ENCODE measurements at places on chromosomes 5 and 9.

DNA sequence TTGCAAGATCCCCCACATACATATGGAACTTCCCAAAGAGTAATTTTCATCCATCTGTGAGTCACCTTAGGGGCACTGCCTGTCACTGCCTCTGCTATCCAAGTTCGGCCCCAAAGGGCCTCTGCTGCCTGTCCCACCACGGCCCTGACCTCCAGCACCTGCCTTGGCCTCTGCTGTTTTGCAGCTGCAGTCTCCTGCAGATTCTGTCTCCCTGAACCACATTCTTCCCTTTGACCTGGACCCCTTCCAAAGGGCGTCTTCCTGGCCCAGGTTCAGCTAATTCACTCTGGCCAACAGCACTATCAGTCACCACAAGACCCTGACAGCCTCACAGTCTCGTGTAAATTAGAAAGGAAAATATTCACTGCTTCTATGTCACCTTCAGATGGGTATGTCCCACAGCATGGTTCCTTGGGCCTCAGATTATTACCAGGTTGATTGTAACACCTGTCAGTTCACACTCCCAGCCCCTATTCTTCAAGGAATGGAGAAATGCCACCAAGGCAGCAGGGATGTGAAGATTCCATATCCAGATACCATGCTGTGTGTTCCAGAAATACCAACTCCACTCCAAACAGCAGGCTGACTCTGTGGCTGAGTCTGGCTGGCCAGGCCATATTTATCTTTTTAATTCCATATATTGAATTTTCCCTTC lies 479.3 kb downstream of the ARHGEF28 start:
- peak; percentile 86 for DNase-seq

DNA sequence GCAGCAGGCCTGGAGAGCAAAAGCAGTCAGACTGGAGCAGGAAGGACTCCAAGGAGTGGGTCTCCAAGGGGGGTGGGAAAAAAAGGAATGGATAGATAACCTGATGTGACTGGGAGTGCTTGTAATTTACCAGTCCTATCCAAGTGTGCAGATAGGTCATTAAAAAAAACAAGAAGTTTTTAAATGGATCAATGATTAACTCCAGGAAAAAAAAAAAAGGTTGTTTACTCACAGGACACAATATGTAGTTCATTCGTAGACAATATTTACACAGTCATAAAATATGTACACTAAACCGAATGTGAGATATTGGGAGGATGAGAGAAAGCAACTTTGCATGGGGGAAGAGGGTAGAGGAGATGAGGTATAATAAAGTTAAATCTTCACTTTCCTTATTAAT lies 20.4 kb downstream of the ZBTB5 start:
- peak; percentile 29 for DNase-seq

DNA sequence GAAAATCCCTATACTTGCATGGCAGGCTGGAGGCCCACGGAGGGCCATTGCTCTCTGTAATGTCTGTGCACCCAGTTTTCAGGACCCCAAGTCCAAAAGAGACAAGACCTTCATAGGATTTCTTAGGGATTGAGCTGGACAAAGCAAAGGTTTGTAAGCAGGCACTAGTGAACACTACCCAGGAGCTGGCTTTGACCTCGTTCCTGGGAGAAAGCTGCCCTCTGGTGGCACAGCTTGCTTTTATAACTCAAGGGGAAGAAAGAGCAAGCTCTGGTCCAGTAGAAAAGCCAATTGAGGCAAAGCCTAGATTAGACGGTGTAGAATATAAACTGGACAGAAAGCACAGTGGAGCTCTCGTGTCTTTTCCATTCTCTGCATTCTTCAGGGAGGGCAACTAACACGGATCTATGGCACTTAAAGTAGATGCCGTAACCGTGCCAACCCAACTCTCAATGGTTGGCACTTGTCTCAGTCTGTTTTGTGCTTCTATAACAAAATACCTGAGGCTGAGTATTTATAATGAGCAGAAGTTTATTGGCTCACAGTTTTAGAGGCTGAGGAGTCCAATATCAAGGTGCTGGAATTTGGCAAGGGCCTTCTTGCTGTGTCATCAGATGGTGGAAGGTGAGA lies 7.9 kb downstream of the GABRP start:
- DNase-seq, result peak; percentile 84

DNA sequence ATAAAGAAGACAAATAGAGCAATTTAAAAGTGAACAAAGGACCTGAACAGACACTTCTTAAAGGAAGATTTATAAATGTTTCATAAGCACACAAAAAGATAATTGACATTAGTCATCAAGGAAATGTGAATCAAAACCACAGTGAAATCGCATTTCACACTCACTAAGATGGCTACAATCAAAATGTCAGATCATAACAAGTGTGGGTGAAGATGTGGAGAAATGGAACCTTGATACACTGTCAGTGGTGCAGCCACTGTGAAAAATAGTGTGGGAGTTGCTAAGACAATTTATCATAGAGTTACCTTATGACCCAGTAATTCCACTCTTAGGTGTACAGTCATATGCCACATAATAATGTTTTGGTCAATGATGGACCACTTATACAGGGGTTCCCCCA lies 54.5 kb upstream of the HTR4 start:
- no peak for DNase-seq

GRCh38 chr5:143113461-143113860 lies 290.0 kb downstream of the NR3C1 start:
- no peak for DNase-seq

- DNase-seq, result no peak
Measured at GRCh38 chr9:137007816-137008270, 11.5 kb upstream of the CLIC3 start.

DNA sequence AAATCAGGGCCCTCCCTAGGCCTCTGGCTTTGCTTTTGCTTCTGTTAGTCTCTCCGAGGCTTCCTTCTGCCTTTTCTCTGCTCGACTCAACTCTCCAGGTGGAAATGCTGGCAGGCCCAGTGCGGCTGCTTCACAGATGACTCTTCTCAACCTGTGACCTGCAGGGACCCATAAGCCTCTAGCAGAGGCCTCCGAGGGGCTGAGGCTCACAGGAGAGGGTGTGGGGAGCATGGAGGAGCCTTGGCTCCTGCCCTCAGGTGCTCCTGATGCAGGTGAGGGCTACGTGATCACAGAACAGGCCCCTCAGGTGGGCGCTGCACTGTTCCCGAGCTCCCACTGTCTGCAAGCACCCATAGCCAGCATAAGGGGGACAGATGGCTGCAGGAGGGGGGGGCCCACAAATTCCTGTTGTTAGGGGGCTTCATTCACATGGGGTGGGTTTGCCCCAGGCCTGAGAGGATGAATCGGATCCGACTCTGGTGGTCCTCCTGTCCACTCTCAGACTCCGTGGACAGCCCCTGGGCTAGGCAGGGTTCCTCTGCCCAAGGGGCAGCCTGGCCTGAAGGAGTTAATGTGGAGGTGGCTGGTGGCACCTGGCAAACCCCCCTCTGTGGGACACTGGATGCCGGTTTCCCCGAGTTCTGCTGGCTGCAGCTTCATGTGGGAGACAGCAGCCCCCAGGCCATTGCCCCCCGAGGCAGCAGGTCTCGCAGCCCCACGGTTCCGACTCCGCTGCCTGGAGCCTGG lies 10.9 kb upstream of the FCN2 start:
- DNase-seq, result no peak

GRCh38 chr9:93708289-93708986 lies 132.1 kb downstream of the PHF2 start:
- no peak for DNase-seq

DNA sequence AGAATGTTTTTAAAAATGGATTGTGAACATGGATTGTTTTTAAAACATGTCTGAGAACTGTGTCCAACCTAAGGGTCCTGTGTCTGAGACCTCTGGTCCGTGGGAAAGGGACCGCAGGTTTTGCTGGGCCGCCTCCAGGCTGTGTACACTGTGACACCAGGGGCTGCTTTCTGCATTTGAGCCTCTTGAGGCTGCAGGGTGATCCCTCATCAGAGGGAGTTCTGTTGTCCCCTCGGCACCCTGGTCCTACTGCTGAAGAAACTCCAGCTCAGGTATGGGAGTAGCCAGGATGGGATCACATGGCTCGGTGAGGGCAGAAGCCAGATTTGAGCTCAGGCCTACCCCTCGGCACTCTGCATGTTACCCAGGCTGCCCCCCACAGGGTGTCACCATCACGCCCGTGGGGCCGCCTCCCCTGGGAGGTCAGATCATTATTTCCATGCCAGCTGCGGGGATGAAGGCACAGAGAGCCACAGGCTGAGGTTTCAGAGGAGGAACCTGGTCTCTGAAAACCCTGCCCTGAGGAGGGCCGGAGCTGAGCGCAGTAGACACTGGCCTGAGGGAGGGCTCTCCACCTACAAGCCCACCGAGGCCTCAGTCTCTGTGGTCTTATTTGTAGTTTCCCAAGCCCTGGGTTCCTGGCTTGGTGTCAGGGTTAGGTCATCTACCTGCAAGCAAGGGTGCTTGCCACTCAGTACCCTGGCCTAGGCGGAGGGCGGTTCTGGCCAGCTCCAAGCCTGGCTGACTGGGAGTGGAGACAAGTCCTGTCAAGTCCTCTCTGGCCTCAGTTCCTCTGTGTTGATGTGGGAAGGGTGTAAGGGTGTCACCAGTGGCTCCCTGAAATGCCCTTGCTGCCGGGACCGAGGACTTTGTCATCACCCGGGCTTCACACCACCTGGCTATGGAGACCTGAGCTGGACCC lies 2.8 kb downstream of the PRR7 start:
- DNase-seq, result no peak

- no peak for DNase-seq
Measured at GRCh38 chr9:2248768-2249265, 233.7 kb downstream of the SMARCA2 start.

DNA sequence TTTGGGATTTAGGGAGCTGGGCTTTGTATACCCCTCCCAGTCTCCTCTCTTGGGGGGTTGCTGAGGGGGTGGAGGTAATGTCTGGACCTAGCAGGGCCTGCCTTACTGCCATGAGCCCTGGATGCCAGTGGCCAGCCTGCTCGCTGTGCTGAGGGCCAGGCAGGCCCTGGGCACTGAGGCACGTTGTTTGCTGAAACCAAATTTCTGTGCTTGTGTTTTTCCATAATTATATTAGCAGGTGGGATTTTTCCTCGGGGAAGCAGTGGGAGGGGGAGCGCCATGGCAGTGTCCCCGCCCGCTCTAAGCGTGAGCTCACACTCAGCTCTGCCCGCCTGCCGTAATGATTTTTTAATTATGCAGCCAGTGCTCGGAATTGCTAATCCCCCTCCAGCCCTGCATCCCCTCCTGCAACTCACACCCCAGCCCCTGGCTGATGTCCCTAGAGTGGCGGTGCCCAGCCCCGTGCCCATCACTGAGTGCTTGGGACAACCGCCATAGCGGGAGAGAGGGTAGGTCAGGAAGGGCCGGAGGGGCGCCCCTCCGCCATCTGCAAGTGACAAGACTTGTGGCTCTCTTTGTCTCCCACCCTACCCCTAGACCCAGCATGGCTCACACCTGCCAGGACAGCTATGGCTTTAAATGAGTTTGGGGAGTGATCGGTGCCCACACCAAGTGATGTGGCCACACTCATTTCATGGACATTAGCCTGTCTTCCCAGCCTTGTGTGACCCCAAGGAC lies 20.9 kb downstream of the CXXC5 start:
- no peak for DNase-seq

GRCh38 chr5:149227168-149227826 lies 44.4 kb upstream of the AFAP1L1 start:
- peak; percentile 13 for DNase-seq

DNA sequence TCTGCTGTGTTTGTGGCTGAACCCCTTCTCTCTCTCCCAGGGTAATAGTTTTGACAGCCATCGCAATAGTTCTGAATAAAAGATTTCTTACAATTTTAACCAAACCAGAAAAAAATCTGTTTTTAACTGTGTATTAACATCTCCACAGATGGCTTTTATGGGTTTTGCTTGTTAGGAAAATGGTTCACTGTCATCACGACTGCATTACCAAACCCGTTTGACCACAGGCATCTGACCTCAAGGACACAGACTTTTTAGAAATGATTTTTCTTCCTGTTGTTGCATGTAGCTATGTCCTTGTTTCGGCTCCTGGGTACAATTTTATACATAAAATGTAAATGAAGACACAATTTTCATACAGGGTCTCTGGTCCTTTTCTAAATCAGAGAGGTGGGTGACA lies 316.1 kb downstream of the IRX1 start:
- DNase-seq, result no peak

DNA sequence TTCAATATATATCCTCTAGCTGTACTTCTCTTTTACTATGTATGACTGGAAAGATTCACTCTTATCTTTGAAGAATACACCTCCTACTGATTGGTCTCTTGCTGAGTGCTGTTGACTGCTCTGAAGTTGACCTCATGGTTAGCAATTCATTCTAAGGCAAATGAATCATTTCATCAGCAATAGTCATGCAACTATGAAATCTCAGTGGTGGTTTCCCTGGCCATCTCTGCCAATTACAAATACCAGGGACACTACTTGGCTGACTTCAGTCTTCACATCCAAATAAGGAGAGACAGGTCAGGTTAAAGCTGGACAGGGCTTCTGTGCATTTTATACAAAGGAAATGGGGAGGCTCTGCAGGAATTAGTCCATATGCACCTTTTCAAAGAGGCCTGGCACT lies 333.5 kb upstream of the ACTBL2 start:
- peak; percentile 37 for DNase-seq

DNA sequence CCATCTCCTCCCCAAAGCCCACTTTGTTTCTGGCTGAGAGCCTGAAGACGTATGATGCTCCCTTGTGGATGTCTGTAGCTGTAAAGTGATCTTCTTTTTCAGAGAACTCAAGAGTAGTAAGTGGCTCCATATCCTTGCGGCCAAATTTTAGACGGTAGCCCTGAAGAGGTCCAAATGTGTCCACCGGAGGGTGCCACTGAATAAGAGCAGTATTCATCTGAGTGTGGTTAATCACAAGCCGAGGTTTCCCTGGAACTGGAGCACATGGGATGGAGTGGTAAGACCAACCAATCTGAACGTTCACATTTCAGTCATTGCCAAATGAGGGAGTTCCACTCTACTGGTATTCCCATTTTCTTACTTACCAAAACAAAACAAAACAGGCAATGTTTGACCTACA lies 686.5 kb upstream of the DMAC1 start:
- DNase-seq, result peak; percentile 83

GRCh38 chr9:36249189-36249588 lies 9.1 kb downstream of the GNE start:
- DNase-seq, result no peak

GRCh38 chr9:88835038-88835466 lies 156.2 kb upstream of the S1PR3 start:
- DNase-seq, result no peak

DNA sequence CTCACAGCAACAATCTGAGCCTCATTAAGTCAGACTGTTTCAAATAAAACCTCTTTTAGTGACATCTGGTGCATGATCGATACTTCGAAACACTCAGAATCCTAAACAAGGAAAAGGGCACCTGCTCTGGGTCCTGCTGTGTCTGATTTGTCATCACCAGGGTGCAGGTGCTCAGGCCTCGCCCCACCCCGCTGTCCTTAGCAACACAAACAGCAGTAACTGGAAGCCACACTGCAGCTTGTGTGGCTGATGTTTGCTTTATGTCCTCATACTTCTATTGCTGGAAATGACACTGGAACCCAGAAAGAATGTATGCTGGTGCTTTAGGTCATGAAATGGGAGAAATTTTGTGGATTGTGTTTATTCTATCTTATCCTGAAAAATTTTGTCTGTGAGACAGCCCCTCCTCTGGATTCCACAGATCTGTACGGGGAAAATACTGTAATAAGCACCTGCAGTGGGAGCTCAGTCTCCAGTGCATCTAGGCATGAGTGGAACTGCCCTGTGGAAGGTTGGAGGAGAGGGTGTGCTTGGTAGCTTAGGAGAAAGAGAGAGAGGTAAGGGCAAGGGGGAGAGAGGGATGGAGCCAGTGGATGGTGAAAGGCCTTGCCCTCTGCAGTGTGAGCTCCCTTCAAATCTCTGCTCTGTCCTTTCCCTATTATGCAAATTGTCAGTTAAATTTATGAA lies 284.2 kb downstream of the SMARCA2 start:
- no peak for DNase-seq

- DNase-seq, result no peak
Measured at GRCh38 chr5:157867751-157868387, 8.9 kb upstream of the CLINT1 start.

Data from mesendoderm (in vitro differentiated cells).